ENCODE measurements at places on chromosomes 4 and X.

DNA sequence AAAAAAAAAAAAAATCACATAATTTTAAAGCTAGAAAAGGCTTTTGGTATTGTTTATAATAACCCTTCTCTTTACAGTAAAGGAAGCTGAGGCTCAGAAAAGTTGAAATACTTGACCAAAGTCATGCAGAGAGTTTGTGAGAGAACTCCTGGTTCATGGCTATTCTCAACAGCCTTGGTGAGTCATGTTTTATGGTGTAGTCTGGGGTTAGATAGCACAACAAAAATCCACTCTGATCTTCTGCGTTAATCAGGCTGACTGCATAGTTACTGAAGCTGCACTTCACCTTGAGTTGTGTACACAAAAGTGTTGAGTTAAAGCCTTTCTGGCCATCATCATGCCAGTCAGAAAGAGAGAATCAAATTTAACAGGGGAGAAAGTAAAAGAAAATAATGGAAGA is 19.3 kb upstream of the SFRP2 start:
- DNase-seq: no peak

- DNase-seq: no peak
These were observed 42.5 kb upstream of the LEF1 start for GRCh38 chr4:108210989-108211835.

- DNase-seq: no peak
These were observed 320.1 kb downstream of the BMPR1B start for GRCh38 chr4:95077864-95078263.

DNA sequence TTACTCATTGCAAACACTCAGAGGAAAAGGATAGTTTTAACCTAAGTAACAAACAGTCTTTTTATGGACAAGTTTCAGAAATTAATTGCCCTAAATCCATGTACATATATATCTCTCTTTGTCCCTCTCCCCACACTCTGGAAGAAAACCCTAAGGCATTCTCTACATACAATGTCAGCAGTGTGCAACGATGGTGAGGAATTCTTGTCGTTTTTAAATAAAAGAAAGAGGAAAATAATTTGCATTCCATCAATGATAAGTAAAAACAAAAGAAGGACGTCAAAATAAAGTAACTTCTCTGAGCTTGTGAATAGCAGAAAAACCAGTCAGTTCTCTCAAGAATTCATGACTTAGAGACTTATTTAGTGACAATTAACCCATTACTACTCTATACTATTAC is 550.5 kb upstream of the DIPK2B start:
- DNase-seq: no peak

- no peak for DNase-seq
These were observed 39.3 kb upstream of the MAGEA10 start for GRCh38 chrX:152177497-152178269.

DNA sequence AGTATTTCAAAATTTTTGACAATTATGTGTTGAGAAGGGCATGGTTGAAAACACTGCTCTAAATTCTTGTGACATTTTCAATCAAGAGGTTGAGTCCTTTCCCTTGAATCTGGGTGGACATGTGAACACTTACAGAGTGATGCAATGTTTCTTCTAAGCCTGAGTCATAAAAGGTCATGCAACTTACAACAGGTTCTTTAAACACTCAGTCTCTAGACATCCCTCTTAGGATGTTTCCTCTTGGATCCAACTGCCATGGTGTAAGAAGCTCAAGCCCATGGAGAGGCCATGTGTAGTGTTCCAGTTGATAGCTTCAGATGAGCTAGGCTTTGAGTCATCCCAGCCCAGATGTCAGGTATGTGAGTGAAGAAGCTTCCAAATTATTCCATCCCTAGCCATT is 232.2 kb upstream of the MAOA start:
- no peak for DNase-seq

GRCh38 chr4:123616951-123617461 is 220.4 kb downstream of the SPRY1 start:
- DNase-seq: no peak

DNA sequence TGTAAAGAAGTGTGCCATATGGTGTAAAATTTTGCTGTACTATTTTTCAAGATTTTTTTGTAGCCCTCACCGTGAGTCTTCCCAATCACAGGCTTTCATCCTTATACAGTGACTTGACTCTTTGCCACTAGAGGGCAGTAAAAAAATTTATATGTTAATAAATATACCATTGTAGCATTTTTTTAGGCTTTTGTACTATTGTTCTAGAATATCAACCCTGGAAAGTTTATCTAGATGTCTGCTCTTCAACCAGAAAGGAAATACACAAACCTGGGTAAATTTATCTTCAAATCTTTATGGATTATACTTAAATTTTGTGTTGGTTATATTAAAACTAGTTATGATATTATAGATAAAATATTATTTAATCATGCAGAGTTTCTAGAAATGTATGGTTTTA is 235.3 kb downstream of the TENM3 start:
- no peak for DNase-seq

- DNase-seq: no peak
These were observed 25.8 kb downstream of the NPY2R start for GRCh38 chr4:155234206-155234605.

DNA sequence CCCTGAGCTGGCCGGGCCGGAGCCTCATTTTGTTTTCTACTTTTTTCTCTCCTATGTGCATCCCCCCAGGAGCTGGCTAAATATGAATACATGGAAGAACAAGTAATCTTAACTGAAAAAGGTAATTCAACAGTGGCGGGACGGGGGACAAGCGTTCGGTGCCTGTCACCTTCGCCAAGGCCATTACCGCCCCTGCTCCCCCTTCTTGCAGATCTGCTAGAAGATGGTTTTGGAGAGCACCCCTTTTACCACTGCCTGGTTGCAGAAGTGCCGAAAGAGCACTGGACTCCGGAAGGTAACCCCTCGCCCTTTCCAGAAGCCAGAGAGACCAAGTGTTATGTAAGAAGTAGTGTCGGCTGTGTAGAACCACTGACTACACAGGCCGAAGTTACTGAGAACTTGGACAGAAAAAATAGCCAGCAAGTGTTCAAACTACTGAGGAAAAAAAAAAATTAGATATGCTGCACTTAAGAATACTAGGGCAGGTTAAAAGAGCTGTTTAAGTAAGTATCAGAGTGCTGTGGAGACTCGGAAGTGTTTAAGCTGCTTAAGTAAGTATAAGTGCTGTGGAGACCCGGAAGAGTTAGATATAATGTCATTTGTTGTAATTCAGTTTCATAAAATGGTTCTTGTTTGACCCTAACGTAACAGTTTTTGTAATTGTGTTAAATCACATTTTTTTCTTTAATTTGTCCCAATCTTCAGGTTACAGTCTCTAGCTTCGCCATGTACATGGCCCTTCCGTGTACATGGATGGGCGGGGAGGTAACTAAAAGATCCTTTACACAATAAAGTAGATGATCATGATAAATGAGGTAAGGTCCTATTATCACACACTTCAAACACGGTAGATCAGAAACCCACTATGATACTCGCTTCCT is 856 bp downstream of the SAT1 start:
- no peak for DNase-seq

DNA sequence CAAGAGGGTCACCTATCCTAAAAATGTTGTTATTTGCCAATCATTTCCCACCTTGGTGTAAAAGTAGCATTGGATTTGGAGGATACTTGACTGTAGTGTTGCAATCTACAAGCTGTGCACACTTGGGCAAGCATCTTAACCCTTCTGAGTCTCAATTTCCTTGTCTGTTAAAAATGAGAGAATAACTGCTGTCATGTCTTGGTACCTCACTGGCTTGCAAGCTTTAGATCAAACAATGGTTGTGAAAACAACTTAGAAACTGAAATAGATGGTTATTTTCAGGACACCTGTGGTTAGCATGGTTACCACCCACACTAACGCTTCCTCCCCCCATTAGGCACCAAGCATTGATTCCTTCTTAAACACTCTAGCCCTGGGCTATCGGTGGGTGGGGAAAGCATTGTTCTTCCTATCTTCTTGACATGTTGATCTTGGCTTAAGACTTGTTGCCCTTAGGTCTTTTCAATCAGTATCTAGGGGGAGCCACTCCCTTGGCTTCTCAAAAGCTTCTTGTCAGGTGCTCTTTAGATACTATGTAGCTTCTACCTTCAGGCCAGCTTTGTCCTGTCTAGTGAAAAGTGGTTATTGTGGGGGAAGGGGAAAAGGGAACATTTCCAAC is 10.6 kb upstream of the AMOT start:
- DNase-seq: no peak

GRCh38 chr4:174581901-174582300 is 59.6 kb upstream of the HPGD start:
- DNase-seq: no peak
